ENCODE measurements at places on chromosomes 4 and X.

DNA sequence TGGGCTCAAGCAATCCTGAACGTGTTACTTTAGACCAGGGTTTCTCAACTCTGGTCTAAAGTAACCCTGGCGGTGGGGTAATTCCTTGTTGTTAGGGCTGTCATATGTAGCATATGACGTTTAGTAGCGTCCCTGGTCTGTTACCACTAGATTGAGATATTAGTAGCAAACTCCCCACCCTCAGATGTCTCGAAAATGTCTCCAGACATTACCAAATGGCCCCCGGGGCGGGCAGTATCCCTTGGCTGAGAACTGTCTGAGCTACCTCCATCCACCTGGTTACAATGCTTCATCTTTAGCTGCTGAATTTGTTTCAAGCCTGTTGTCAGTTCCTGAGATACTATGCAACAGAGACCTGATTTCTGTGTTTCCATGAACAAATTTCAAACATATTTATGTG lies 56.7 kb downstream of the CLDN34 start:
- DNase-seq: no peak

DNA sequence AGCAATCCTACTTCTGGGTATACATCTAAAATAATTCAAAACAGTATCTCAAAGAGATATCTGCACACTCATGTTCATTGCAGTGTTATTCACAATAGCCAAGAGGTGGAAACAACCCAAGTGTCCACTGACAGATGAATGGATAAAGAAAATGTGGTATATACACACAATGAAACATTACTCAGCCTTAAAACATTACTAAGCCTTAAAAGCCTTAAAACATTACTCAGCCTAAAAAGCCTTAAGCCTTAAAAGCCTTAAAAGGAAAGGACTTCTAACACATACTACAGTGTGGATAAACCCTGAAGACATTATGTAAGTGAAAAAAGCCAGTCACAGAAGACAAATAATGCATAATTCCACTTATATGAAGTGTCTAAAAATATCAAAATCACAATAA lies 40.3 kb upstream of the TFDP3 start:
- DNase-seq: peak; percentile 39

DNA sequence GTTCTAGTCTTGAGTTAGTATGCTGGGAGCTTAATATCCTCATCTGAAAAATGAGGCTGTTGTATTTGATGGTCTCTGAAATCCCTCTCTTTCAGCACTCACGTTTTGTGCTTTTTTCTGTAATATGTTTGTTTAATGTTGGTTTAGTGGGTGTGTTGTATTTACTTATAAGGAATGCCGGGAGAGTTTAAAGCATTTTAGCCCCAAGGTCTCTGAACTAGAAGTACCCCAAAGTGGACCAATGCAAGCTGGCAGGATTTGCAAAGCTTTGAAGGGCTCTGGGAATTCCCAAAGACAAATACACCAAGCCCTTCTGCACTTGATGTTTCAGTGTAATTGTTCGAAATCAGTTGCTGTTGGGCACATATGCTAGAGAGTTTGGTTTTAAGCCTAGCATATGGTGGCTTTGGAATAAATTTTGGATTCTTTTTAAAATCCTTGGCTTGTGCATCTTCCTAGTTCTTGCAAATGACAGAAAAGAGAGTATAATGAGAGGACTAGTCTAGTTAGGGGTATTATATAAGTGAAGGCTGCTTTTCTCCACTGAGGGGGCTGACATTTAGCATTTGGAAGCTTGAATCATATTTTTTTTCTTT lies 371.4 kb upstream of the BOD1L1 start:
- no peak for DNase-seq

GRCh38 chrX:7198499-7198898 lies 50.5 kb upstream of the PUDP start:
- DNase-seq: no peak

DNA sequence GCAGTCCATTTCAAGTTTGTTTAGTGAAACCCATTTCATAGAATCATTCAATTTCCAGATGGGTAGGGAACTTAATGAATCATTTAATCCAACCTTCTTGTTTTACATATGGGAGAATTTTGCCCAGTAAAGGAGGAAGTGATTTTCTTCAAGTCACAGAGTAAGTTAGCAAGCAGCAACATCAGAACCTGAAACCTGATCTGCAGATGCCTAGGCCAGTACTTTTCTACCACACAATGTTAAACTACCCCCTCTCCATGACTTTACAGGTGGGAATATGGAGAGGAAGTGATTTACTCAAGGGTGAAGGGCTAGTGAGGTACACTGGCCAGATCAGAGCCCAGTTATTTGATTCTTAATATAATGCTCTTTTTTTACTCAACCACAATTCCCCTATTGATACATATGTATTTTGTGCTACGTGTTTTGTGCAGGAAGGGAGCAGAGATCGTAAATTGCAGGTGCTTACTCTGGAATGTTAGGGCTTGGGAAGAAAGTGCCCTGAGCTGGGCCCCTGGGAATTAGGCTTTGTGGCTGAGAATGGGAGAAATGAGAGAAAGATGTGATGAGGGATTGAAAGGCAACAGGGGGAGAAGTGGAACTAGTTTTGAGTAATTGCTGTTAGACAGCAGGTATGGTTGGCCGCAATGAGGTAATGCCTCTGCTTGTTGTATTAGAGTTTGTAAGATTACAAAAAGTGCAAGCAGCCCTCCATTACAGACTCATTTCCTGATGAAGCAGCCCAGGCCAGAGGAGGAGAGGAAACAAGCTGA lies 6.8 kb downstream of the LHFPL1 start:
- no peak for DNase-seq

DNA sequence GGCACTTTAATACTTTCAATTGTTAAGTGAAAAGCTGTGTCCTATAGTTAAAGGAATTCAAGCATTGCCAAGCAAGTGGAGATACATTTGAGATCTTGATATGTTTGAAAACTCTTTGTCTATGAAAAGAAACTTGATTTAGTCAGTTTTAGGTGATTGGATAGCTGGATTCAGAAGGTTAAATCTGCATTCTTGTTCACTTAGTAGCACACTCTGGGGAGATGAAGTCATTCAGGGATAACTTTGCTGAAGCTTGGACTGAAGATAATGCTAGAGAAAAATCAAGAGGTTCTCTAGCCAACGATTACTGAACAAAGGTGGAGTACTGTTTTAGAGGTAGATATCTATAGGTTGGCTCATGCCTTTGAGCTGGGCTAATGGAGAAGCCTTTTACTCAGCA lies 90.6 kb downstream of the DCAF8L2 start:
- DNase-seq: peak; percentile 28

DNA sequence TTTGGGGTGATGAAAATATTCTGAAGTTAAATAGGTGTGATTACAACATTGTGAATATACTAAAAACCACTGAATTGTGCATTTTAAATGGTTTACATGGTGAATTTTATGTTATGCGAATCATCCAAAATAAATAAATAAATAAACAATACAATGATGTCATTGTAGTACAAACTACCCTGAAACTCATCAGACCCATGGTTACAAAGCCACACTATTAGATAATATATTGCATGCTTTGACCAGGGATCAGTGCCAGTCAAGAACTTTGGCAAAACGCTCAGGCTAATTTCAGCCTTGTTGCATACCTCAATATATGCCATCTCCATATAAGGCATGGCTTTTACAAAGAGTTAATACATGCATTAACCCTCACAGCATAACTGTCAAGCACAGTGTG lies 45.5 kb upstream of the XIAP start:
- no peak for DNase-seq

DNA sequence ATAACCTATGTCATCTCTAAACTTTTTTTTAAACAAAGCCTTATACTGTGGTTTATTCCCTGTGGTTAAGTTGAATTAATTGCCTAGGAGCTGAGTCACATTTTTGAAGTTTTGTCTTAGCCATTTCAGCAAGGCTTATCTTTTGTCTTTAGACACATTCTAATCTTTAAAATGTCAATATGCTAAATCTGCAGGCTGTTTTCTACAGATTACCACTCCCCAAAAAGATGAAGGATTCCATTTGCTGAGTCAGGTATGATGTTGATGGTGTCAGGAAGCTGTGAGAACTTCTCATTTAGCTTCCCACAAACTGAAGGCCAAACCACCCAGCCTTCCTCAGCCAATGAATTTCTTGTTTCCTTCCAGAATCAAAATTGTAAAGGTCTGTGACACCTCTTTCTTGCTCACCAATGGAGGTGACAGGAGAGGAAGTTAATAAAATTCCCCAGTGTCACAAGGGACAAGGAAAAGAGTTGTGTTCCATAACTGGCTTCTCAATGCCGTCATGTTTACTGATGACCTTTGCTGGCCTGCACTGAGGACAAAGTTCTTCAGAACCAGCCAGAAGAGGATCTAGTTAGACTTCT lies 3.7 kb upstream of the CXCL6 start:
- DNase-seq: peak; percentile 57

- no peak for DNase-seq
These were observed 41.9 kb upstream of the PRDM8 start for GRCh38 chr4:80155316-80155982.

GRCh38 chrX:1659664-1660461 lies 45.0 kb downstream of the ASMT start:
- no peak for DNase-seq

DNA sequence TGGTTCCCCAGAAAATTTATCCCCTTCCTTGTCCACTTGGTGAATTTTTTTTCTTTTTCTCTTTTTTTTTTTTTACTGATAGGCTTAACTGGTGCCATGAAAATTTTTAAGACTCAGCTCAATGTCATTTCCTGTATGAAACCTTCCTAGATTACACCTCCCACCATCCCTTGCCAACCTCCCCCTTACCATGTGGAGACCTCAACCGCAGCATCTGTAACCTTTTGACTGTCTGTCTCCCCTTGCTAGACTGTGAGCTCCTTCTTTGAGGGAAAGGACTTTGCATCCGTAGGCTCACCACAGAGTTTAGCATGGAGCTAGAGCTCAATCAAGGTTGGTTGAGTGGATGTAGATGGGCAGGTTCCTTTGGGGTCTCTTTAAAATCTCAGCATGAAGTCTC lies 5.2 kb upstream of the PGRMC1 start:
- DNase-seq: no peak
